ENCODE measurements at places on chromosomes 5 and 9.
A peak's percentile ranks its signal among the peaks of the same experiment; 100 is the strongest.

DNA sequence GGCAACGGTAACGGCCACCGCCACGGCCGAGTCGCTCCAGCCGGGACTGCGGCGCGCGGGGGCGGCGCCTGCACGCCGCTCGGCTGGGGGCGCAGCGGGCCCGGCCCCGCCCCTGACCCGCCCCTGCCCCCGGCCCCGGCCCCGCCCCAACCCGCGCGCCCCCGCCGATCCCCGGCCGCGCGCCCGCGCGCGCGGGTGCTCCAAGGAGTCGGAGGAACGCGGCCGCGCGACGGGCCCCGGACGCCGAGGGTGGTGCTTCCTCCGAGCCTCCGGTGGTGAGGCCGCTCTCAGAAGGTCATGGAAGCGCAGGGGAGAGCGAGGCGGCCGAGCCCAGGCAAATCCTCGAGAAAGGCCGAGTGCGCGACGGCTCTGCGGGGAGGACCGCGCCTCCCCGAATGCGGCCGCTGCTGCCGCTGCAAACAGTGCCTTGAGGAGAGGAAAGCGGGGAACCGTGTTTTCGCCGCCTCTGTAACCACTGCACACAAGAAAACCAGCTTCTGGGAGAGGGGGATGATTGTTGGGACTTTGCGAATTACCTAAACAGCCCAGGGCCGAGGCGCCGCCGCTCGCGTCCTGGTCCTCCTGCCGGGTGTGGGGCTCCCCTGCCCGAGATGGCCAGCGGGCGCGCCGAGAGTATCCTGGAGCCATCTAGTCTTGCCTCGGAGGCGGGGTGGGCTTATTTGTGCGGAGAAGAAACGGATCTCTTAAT, at the start of gene LIFR:
Gene LIFR (minus strand): TSS at position 48 of the 709 bp plus-strand sequence. CDS start 25,999 bp downstream, outside the sequence.
- DNase-seq, result peak; percentile 84

DNA sequence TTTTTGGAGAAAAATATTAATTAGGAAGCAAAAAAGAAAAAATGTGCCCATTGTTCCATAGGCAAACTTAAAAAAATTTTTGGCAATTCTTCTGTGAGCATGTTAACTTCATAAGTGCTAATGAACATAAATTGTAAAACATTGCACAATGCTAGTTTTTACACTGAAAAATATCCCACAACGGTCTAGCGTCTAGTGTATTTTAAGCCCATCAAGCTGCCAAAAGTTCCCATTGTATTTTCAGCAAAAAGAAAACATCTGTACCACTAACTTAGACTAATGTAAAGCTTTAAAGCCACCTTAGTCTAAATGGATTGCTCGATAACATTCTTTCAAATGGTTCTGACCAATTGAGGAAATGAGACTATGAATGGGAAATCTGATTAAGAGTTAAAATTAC, 2.8 kb downstream of the NR6A1 start:
- no peak for DNase-seq

GRCh38 chr5:167905919-167906853, 385.3 kb upstream of the WWC1 start:
- no peak for DNase-seq

DNA sequence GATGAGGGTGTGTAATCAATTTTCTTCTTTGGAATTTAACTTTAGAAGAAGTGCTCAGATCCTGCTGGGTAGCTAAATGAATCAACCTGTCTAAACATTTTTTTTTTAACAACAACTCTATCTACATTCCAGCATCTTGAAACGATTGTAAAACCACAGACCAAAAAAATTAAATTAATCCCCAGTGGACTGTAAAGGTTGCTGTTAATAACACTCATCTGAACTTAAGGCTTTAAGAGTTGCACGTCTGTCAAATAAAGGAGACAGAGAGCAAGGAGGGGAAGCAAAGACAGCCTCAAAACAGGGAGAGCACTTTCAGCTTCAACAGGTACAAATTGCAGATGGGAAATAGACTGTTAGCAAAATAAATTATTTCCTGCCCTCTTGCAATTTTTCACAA, 548.5 kb downstream of the DTWD2 start:
- no peak for DNase-seq

DNA sequence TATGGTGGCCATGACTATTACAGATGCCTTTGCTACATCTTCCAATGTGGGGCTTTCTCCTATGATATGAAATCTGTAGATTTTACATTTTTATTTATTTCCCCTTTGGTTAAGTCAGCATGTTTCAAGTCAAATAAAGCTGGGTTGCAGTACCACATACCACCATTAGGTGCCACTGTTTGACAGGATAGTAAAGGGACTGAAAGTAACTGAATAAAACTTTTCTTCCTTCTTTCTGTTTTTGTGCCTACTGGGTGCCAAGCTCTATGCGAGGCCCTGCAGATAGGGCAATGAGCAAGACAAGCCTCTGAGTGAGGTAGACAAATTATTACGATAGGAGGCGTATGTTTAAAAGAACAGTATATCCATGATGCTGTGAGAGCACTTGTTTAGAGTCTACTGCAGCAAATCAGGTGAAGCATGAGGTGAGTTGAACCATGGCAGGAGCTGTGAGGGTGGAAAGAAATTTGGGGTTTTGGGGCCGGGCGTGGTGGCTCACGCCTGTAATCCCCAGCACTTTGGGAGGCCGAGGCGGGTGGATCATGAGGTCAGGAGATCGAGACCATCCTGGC, 64.8 kb downstream of the GDNF start:
- DNase-seq, result peak; percentile 59

GRCh38 chr5:54900984-54901725, 84.2 kb downstream of the ESM1 start:
- DNase-seq, result peak; percentile 97

DNA sequence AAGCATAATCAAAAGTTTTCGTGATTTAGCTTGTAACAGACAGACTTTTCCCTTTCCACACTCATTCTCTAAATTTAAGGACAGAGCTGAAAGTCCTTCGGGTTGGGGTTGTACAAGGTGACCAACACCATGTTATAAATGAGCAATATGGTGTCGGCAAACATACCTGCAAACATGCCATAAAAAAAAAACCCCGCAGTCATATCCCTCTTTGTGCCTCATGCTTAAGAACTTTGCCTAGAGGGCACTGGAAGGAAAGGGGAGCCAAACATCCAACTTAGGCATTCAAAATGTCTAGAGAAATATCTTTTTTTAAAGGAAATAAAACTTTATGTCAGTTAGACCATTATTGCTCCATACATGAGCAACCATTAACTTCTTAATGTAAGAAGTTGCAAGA, 73.2 kb downstream of the TLE1 start:
- DNase-seq, result no peak

DNA sequence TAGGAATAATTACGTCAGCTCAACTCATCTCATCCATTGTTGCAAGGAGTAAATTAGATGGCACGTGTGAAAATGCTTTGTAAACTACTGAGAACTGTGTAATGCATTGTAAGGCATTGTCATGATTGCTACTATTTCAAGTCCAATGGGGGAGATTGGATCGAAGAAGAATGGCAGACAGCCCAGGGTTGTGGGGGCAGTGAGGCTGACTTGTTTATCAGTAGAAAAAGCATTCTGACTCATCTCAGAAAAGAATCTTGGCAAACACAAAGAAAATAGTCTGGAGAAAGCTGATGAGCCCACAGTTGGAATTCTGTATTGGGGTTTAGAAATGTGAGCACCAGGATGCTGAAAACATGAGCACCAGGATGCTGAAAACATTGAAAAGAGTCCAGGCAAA, 28.0 kb upstream of the DAP start:
- peak; percentile 94 for DNase-seq

- peak; percentile 71 for DNase-seq
Measured at GRCh38 chr9:111287127-111287526, 42.9 kb downstream of the OR2K2 start.

DNA sequence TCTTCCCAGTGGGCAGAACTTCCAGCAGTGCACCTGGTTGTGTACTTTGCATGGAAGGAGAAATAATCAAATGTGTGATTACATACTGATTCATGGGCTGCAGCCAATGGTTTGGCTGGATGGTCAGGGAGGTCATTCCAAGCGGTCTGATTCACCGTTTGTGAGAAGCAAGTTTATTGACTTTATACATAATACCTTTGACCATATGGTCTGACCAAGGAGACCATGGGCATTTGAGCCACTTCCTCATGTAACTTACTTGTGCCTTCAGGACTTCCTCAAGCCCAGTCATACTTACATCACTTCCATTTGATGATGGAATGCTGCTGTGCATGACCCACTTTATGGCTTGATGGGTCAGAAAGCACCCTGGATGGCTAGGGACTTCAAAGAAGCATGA, 41.1 kb downstream of the DAP start:
- DNase-seq, result peak; percentile 88

DNA sequence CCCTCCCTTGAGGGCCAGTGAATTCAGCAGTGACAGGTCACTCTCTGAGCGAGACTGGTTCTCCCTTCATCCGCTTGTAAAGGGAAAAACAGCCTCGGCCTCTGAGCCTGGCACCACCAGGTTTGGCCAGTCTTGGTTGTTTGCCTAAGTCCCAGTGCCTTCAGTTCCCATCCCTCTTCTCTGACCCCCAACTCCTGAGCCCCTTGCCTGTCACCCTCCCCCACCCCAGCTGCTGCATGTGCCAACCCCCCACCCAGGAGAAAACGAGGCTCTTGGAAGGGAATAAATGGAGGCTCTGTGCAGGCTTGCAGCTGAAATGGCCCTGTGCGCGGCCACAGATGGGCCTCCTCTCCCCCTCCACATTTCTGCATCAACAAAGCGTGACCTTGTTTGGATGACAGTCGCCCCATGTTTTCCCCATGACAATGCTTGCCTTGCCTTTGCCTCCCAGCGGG, 3.1 kb downstream of the URM1 start:
- DNase-seq, result no peak

DNA sequence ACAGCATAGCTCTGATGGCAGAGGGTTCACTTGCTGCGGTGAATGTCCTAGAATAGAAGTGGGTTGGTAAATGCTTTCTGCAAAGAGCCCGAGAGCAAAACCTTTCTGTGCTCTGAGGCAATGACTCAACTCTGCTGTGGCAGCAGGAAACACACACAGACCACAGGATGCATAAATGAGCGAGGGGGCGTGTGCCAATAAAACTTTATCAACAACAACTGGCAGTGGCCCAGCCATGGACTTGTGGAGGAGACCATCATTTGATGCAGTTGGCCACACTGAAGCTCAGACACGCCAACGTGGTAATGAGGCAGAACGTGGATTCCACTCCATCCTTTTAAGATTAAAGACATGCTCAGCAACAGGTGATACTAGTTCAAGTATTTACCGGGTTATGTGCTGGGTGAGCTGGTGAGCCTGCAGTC, 6.8 kb downstream of the MRPL36 start:
- DNase-seq, result peak; percentile 97

DNA sequence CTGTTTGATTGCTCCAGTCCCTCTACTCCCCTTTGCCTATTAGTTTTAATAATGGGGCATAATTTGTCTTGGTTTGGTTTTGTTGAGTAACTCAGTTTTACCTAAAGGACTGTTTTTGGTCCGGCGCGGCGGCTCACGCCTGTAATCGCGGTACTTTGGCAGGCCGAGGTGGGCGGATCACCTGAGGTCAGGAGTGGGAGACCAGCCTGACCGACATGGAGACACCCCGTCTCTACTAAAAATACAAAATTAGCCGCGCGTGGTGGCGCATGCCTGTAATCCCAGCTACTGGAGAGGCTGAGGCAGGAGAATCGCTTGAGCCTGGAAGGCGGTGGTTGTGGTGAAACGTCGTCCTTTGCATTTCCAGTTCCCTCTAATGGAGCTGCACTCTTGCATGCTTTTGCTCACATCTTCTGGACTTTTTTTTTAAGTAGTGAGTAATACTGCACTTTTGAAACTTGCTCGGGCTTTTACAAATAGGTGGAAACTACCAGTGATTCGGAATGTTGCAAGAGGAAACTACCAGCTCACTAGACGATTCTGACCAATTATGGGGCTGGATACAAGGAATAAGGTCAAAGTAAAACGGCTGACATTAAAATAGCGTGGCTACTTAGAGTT, 721 bp upstream of the MAML1 start:
- peak; percentile 94 for DNase-seq

GRCh38 chr5:59489551-59489950, 404.0 kb downstream of the PDE4D start:
- DNase-seq, result no peak

DNA sequence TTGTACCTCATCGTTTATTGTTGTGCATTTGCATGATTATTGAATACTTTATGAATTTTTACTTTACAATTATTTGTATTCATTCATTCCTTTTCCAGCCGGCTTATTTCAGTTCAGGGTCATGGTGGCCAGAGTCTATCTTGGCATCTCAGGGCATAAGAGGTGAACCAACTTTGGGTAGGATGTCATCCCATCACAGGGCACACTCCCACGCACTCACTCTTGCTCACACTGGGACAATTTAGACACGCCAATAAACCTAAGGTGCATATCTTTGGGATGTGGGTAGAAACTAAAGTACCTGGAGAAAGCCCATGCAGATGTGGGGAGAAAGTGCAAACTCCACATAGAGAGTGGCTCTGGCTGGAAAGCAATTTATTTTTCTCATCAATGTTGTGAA, 158.1 kb upstream of the MAST4 start:
- DNase-seq, result no peak

GRCh38 chr5:172315587-172316493, 32.3 kb upstream of the UBTD2 start:
- no peak for DNase-seq

GRCh38 chr5:123755653-123756317, 243.8 kb downstream of the CSNK1G3 start:
- peak; percentile 71 for DNase-seq

- no peak for DNase-seq
Measured at GRCh38 chr5:119370486-119370885, 14.7 kb downstream of the TNFAIP8 start.

- DNase-seq, result peak; percentile 30
Measured at GRCh38 chr5:23332650-23333251, 174.7 kb upstream of the PRDM9 start.

GRCh38 chr9:97548379-97548778, 46.9 kb downstream of the TMOD1 start:
- no peak for DNase-seq

DNA sequence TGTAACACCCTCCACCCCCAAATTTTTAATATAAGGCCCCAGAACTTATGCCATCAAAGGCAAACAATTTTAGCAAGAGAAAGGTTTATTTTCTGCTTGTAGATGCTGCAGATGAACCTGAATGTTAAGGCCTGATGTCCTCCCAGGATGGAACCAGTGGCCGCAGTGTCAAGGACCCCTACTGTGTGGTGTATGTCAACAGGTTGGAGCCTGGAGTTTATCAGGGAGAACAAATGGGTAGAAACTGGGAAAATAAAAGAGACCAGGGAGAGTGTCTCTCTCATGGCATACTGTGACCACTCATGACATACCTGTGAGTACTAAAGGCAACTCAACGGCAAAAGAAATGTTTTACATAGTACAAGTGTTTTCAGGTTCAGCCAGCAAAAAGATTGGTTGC, 34.5 kb upstream of the LMNB1 start:
- DNase-seq, result no peak

GRCh38 chr9:82612942-82613341, 450.0 kb downstream of the RASEF start:
- no peak for DNase-seq

DNA sequence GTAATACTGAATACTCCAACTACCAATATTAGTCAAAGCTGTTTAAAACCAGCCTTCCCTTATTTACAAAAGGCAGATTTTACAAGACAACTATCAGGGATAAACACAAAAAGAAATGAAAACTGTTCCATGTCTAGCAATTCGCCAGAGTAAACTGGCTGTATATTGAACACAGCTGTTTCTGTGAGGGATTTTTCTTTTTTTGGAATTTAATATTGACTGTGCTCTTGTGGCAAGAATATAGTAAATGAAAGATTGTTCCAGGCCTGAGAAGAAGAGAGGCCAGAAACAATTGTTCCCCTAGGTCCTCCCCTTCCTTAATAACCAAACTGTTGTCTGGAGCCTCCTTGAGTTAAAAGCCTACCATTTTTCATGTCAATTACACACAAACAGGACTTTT, 188.6 kb downstream of the PDE4D start:
- DNase-seq, result no peak

- DNase-seq, result no peak
Measured at GRCh38 chr5:89064054-89064453, 181.1 kb upstream of the MEF2C start.
